ENCODE measurements at places on chromosomes 5 and 9.

GRCh38 chr5:139396691-139397090, 1.8 kb upstream of the PROB1 start:
- no peak for DNase-seq

- no peak for DNase-seq
Observed at GRCh38 chr9:33856247-33856646, 39.3 kb downstream of the UBE2R2 start.

DNA sequence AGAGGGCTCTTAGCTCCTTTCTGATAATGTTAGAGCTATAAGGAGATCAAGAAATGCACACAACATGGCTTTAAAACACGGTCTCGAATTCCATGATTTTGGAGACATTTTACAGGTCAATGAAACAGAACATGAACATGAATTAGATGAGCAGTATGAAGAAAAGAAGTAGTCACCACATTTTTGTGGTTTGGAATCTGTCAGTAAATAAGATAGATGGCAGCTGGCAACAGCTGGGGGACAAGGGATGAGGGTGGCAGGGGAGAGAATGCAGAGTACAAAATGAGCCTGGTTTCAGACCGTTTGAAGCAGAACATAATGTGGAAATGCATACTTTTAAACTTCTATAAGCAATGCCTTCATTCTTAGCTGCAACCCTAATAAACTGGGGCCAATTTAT, 107.1 kb downstream of the OXCT1 start:
- DNase-seq: no peak

DNA sequence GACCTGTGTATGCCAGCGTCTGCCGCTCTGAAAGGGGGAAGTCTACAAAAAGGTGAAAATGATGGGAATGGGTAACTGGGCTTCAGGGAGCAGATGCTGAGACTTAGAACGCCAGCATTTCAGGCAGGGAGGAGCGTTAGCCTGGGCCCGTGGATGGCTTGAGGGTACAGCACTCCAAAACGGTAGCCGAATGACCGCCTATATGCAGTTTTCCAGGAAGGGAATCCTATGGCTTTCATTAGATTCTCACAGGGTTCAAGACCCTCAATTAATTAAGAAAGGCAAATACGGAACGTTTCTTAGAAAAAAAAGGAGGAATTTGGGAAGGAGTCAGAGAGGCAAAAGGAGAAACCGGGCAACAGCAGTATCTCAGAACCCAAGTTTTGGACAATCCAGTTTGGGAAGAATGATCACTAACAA, 639 bp downstream of the AMACR start:
- no peak for DNase-seq

GRCh38 chr5:150058480-150059126, 27.8 kb downstream of the CSF1R start:
- no peak for DNase-seq

GRCh38 chr5:21688655-21689054, 1164.5 kb downstream of the CDH12 start:
- DNase-seq: no peak

All from activated naive CD8-positive, alpha-beta T cell treated with anti-CD3 and anti-CD28 coated beads for 36 hours (primary cell).